ENCODE measurements at places on chromosomes 5 and 9.

DNA sequence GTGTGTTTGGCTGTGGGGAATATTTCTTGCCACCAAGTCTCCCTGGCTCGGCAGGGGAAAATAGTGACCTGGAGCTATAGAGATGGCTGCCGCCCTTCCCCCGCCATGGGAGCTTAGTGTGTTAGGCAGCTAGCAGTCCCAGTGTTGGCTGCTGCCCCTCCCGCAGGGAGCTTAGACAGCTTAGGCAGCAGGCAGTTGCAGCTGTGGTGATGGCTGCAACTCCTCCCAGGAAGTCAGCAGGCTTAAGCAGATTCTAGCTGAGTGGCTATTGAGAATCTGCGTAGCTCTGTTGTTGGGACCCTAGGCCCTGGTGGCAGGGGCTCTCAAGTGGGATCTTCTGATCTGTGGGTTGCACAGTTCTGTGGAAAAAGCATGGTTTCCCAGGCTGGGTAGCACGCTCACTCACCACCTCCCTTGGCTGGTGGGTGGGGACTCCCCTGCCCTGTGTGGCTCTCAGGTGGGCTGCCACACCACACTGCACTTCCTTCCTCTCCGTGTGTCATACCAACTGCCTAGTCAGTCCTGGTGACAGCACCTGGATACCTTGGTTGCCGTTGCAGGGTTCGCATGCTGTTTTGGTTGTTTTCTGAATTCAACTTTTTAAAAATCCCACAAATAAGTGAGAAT lies 9.3 kb downstream of the OR1N2 start:
- no peak for DNase-seq

- no peak for DNase-seq
Measured at GRCh38 chr5:173613433-173614159, 2.9 kb downstream of the BOD1 start.

GRCh38 chr5:65061250-65061973 lies 292.7 kb downstream of the CWC27 start:
- no peak for DNase-seq

GRCh38 chr9:134531220-134531970 lies 110.2 kb upstream of the COL5A1 start:
- no peak for DNase-seq

- no peak for DNase-seq
Measured at GRCh38 chr5:147046281-147046680, 167.7 kb upstream of the PPP2R2B start.

- DNase-seq, result no peak
Measured at GRCh38 chr5:133953568-133954145, 14.8 kb downstream of the C5orf15 start.

GRCh38 chr9:90642570-90643539 lies at the start of gene DIRAS2:
Gene DIRAS2, minus strand, starts transcription at chr9:90642824. Its CDS starts 28,997 bp downstream, at chr9:90613827.
- DNase-seq, result no peak

- DNase-seq, result no peak
Measured at GRCh38 chr5:175254155-175254554, 189.8 kb downstream of the DRD1 start.

Measured in GF-D8 (cell line).